ENCODE measurements at places on chromosomes 16 and 17.

DNA sequence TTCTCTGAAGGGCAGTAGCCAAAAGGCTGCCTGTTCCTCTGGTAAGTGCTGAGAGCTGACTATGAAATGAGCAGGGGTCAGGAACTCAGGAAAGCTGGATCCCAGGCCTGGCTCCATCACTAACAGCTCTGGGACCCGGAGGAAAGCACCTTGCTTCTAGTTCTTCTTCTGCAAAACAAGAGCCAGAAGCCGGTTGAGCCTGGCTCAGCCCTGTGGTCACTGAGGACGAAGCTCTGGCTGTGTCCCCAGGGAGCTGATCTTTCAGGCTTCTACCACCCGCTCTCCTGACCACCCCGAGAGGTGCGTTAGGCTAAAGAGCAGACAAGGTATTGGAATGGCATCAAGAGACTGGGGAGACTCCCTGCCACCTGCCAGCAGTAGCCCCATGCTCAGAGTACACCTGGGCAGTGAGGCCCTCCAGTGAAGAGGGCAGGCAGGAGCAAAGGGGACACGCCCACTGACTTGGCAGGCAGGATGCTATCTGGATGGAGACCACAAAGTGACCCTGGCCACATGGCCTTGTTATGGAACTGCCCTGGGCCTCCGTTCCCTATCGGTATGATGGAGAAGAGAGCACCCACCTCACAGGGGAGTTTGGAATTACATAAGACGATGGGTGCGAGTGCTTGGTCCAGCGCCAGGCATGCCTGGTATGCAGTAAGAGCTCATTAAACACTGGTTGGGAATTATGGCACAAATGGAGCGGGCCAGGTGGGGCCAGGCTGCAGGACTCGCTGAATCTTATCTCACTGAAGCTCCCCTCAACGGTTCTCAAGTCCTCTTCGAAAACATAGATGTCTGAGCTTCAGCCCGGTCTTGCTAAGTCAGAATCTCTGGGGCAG lies 61.4 kb downstream of the COG7 start:
- no peak for DNase-seq

DNA sequence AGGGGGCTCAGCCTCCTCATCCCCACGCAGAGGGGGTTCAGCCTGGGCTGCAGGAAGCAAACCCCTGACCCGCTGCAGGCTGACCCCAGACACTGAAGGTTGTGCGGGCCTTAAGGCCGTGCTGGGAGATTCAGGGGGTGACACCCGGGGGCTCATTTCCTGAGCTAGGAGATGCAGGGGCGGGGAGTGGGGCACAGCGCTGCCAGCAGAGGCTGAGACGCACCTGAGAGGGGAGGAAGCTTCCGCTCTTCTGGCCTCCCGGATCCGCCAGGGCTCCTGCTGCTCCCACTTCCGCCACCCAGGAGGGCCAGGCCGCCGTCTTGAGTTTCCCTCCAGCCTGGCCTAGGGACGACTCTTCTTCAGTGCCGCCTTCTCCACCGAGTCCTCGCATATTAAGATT lies 173.2 kb upstream of the FOXF1 start:
- DNase-seq: no peak

GRCh38 chr16:22270525-22270924 lies 26.7 kb upstream of the POLR3E start:
- DNase-seq: no peak

GRCh38 chr16:6884002-6884401 lies 448.6 kb upstream of the RBFOX1 start:
- no peak for DNase-seq

DNA sequence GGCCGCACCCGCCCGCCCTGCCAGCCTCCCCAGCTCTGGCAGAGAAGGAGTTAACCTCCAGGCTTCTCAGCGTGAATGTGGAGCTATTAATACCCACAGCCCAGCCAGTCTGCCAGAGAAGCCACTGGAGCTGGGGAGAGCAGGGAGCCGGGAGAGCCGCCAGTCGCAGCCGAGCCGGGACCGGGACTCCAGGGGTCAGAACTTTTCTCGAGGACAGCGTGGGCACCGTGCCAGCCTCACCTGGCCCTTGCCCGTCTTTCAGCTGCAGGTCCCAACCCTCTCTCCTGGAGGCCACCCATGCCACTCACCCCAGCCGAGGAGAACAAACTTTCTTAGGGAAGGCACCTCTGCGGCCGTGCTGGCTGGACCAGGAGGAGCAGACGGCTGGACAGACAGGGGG lies 33.8 kb upstream of the SBK1 start:
- no peak for DNase-seq

DNA sequence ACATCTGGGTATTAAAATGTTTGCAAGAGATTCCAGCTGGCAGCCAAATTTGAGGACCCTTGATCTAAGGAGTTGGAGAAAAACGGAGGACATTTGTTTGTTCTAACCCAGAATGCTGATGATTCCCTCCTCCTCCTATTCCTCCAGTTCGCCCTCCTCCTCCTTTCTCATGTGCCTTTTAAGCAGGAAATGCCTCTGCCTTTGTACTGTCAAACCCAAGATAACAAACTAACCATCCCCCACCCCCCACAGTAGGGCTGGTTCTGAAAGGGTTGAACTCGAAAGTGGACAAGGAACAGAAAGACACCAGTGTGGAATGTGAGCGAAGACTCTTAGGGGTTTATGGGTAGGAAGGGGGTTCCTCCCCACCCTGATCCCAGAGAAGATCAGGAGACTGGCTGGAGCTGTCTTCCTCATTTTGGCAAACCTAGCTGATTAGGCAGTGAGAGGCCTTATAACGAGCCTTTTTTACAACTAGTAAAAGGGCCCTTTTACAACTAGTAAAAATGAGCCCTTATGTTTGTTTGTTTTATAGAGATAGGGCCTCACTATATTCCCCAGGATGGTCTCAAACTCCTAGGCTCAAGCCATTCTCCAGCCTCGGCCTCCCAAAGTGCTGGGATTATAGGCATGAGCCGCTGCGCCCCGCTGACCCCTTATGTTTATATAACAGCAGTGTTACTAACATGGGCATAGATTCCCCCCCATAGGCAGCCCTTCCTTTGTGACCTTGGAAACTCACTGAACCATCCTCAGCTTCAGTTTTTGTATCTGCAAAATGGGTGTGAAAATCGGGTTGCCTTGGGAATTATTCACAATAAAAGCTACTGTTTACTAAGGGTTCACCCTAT lies 975 bp downstream of the CHD9 start:
- DNase-seq: no peak

DNA sequence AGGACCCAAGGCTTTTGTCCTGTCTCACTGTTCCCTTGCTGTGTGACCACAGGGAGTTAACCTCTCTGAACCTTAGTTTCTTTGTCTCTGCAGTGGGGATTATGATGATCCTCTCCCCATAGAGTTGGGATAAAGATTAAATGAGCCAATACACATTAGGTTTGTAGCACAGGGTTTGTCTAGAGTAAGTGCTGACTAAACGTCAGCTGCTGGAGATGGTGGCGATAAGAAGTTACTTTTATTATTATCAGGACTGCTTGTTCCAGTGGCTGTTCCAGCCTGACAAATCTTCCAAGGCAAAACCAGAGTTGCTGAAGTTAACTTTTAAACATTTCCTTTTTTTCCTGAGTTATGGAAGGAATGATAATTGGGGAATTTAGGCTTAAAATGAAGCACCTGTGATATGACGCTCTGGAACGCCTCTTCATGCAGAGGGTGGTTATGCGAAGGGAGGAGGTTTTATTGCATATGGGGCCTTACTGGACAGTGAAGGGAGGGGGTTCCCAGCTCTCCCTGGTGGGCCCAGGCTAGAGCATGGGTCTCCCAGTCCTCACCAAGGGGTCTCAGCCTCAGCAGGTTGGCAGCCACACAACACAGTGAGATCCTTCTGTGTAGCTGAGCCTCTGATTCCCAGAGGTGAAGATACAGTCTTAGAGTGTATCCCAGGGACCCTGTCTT lies 35.8 kb downstream of the PLCG2 start:
- DNase-seq: no peak

Measured in stimulated activated CD4-positive, alpha-beta T cell treated with anti-CD3 and anti-CD28 coated beads, Interleukin-1b, Interleukin-23, amount 100 ng/mL, for 1 hour (primary cell).